ENCODE measurements at places on chromosomes 13 and 19.

GRCh38 chr19:3365836-3366752, at the start of gene NFIC:
TSS of gene NFIC (plus strand) at chr19:3366583. CDS start at chr19:3366637, 54 bp downstream.
- no peak for DNase-seq

GRCh38 chr13:112106478-112107141, 39.7 kb downstream of the SOX1 start:
- no peak for DNase-seq

- no peak for DNase-seq
Observed at GRCh38 chr13:67008075-67008668, 222.0 kb downstream of the PCDH9 start.

DNA sequence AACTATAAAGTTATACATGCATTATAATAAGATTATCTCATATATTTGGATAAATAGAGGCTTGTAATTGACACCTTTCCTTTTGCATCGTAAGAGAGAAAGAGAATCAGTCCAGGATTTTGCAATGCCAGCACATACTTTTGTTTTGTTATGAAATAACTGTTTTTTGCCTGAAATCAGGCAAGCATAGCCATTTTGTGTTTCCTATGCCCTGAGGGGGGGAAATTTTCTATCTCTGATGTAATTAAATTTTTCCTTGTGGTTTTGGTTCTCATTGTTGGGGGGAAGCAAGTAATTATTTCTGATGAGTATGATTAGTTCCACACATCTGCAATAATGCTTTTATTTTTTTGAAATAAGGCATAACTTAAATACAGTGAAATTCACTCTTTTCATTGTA, 229.4 kb downstream of the NDFIP2 start:
- DNase-seq: no peak

DNA sequence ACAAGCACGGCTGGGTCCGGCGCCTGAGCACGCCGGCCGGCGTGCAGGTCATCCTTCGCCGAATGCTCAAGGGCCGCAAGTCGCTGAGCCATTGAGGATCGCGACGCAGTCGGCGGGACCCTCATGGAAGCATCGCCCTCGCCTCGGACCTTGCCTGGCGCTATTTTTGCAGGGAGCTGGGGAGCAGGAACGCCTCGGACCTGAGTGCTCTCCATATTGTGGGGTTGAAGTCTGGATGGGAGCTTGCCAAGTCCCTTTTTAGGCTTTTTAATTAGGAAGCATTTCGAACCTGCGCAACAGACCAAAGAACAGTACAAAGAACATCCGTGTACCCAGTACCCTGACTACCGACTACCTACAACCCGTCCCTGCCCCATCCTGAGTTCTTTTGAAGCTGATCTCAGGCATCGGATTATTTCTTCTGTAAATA, 628 bp downstream of the MRPL34 start:
- no peak for DNase-seq

DNA sequence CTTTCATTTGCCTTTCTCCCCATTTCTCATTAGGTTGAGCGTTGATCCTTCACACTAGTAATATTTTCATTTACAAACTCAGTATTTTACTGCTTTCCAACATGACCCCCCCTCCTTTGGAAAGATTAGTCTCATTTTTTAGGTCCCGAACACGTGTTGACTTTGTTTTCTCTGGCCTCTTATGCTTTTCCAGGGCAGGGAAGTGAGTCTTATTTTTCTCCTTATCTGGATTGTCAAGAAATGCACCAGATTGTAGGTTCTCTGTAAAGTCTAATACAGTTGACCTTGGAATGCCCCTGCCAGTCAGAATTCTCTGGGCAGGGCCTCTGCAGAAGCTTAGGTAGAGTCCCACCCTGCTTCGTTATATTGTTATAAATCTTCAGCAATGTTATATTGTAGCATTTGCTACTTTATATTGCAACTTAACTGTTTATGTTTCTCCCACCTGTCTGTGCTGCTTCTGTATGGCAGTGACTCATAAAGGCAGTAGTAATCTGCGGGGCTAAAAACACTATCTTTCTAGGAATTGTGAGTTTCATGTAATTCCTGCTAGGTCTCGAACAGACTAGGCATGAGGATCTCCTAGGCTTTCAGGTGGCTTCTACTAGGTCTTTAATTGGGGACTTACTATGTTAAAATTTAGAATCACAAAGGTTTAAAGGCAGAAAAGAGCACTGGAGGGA, 2.0 kb downstream of the TDRD3 start:
- DNase-seq: no peak

GRCh38 chr13:75721307-75721706, 85.2 kb downstream of the LMO7 start:
- no peak for DNase-seq

DNA sequence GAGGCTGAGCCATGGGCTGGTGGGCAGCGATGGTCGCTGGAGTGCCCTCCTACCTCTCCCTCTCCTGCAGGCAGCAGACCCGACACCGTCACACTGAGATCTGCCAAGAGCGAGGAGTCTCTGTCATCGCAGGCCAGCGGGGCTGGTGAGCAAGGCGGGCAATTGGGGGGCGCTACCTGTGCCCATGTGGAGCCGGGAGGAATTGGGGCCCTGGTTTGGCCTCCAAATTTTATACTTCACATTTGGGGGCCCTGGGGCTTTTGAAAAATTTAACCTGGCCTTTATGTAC, 9.9 kb downstream of the ARHGAP33 start:
- no peak for DNase-seq

- DNase-seq: no peak
Observed at GRCh38 chr13:40153516-40153915, 498.1 kb downstream of the COG6 start.

DNA sequence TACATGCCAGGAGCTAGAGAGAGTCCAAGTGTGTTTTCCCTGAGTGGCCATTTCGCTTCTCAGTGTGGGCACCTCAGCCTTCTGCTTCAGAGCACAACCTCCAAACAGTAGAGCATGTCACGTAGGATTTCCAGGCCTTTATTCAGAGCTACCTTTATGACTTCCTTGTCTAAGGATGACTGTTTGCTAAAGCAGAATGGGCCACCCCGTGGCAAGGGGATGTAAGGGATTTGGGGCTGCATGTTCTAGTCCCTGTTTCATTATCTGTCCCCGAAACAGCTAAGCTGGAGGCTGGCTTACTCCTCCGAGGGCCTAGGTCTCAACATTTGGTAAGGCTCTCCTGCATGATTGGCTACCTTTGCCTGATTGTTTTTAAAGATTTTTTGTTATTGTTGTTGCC, 6.0 kb downstream of the RNASEH2B start:
- peak; percentile 20 for DNase-seq

GRCh38 chr13:91101381-91101780, 246.1 kb upstream of the MIR17HG start:
- DNase-seq: no peak

DNA sequence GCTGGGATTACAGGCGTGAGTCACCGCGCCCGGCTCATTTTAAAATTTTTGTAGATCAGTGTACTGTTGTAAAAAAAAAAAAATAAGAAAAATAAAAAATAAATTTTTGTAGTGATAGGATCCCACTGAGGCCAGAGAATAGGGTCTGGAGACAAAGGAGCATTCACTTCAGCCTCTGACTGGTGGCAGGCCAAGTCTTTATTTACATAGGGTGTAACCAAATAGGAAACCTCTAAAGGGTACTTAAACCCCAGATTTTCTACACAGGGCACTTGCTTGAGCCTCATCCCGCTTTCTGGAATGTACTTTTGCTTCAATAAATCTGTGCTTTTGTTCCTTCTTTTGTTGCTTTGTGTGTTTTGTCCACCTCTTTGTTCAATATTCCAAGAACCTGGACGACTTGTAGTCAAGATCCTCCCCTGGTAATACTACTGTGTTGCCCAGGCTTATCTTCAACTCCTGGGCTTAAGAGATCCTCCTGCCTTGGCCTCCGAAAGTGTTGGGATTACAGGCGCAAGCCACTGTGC, 2.1 kb upstream of the PDCD2L start:
- DNase-seq: no peak

GRCh38 chr19:48500830-48501493, 10.7 kb downstream of the LMTK3 start:
- no peak for DNase-seq

DNA sequence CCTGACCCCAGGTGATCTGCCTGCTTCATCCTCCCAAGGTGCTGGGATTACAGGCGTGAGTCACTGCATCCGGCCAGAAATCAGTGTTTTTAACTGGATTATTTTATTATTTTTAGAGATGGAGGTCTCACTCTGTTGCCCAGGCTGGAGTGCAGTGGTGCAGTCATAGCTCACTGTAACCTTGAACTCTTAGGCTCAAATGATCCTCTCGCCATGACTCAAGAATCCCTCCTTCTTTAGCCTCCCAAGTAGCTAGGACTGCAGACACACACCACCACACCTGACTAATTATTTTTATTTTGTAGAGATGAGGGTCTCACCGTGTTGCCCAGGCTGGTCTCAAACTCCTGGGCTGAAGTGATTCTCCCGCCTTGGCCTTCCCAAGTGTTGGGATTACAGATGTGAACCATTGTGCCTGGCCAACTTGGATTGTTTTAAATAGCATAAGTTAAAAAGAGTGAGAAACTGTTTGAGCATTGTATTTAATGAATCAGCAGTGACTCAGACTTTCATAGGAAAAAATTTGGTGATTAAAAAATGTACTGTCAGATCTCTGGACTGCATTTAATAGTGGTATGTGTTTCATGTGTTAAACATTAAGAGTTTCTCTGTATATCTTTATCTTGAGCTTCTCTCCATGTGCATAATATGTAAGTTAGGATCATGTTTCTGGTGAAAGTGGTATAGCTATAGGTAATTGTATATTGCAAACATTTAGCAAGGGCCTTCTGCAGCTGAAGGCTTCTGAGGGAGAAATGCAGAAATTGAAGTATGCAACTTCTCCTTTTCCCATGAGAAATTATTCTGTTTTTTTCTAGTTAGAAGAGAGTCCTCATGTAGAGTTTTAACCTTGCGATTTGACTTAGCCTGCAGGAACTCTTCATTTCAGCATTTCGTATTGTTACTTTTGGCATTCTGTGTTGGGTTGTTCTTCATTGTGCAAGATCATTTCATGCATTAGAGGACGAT, 121.2 kb downstream of the PCCA start:
- DNase-seq: no peak

- DNase-seq: no peak
Observed at GRCh38 chr19:18059902-18060301, 26.8 kb downstream of the IL12RB1 start.

DNA sequence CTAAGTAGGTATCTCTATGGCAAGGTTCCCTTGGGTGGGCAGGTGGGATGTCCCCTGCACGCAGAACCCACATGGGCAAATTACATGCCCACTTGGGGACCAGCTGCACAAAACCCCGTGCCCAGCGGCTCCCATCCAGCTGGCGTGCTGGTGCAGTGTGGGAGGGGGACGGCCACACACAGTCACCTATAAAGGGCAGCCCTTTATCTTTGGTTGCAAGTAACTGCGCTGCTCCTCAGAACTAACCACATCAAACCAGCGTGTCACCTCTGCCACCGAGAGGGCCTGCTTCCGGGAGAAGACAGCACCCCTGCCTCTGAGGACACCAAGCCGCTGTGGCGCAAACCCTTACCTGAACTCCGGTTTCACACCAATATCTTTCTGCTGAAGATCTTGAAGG, 32.2 kb downstream of the ANKRD27 start:
- DNase-seq: peak; percentile 88

DNA sequence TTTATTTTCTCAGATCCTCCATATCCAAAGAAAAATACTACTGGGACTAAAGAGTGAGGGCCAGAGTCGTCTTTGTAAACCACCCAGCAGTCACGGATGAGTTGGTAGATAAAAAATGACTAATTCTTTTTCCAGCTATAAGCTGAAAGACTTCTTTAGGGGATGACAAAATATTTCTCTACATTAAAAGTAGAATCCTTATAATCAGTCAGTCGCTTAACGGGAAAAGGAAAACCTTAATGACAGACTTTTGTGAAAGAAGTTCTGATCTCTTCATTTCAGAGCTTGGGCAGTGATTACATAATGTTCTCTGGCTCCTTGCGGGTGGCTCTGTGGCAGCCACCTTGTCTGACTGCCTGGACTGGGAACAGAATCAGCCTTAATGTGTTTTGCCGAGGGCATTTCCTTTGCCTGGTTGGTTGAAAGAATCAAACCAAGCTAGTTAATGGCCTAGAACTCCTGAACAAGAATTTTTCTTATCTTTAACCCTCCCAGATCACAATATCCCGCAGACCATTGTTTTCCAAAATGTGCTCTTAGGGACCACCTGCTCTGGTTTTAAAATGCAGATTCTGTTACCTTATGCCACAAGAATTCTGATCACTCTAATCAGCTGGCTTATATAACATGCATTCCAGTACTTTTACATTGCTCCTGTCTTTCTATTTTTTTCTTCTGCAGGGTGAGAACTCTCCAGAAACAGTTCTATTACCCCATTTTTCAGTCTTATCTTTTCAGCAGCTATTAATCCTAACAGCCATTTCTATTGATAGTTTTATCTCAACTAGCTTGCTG, 2.5 kb downstream of the ITM2B start:
- no peak for DNase-seq

DNA sequence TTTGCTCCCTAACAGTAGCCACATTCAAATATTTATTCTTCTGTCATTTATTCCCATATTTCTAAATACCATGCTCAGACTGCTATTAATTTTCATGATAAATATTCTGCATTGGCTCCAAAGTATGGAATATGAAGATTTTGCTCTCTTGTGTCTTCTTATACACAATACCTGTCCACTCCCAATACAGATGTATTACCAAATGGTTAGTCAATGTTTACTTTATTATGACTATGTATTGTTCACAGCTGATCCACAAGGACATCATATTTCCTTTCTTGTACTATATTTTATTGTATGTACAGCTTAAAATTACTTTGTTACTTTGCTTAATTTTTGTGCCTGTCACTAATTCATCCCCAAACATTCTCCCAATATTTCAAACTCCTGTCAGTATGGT, 322.3 kb downstream of the OXGR1 start:
- DNase-seq: no peak

GRCh38 chr19:16216744-16217670, 19.3 kb downstream of the AP1M1 start:
- DNase-seq: no peak

DNA sequence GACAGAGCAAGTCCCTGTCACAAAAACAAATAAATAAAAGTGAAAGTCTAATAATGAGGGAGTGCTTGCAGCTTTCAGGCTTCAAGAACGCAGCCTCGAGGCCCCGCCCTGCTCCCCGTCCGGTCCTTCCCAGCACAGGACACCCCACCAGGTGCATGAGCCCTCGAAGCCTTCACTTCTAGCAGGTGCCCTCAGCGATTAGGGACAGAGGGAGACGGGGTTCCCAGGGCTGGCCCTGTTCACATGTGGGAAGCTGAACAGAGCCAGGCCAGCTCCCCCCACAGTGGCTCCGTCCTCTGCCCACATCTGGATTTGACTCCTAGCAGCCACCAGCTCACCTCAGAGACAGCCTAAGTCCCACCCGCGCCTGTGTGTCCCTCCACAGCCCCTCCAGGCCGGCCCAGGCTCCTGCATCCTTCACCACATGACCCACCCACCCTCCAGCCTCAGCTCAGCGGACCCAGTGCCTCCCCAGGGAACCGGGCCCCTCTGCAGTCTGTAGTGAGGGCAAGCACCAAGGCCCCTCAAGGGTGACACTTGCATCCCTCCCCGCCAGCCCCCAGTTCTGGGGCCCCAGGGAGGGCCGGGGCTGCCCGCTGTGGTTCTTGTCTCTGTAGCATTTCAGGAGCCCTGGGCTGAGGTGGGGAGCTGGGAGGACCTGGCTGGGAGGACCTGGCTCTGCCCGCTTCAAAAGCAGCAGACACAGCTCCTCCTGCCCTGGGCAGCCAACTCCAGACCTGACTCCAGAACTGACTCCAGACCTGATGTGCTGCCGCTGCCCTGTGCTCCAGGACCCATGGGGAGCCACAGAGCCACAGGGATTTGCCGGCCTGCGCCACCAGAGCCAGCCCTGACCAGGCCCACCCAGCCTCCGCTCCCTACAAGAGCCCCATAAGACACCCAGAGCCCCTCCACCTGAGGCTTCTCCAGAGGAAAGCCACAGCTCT, 27.2 kb downstream of the GPX4 start:
- DNase-seq: peak; percentile 67
